Lung (tissue), 17 donors: ENCODE measurements at places on chromosomes 3 and 15. TPM values are rescaled to one million over a fixed set of nuclear protein-coding genes. Genes with fewer than 3 reads are reported as not detected.

Gene INSYN1
- 5.6 TPM for total RNA-seq

Gene RPP14
- 14.2 TPM for total RNA-seq

- peaks cover 41% of the 10 kb centered on the region for H3K36me3 ChIP-seq
- H3K27ac ChIP-seq = no peak overlapping the region
- no peaks in the 10 kb centered on the region for H3K4me1 ChIP-seq
- no peak overlapping the region for H3K4me3 ChIP-seq
- DNase-seq = no peak
- H3K27me3 ChIP-seq = no peaks in the 10 kb centered on the region
Observed at GRCh38 chr3:15051531-15051930, 13.6 kb downstream of the MRPS25 start.

- no peak overlapping the region for H3K4me3 ChIP-seq
- H3K36me3 ChIP-seq = no peaks in the 10 kb centered on the region
- H3K4me1 ChIP-seq = no peaks in the 10 kb centered on the region
- H3K27me3 ChIP-seq = no peaks in the 10 kb centered on the region
- no peak overlapping the region for H3K27ac ChIP-seq
- DNase-seq = no peak
Observed at GRCh38 chr3:146557745-146558144, 13.3 kb upstream of the PLSCR1 start.

Gene TRIP4
- total RNA-seq = 22.6 TPM

DNA sequence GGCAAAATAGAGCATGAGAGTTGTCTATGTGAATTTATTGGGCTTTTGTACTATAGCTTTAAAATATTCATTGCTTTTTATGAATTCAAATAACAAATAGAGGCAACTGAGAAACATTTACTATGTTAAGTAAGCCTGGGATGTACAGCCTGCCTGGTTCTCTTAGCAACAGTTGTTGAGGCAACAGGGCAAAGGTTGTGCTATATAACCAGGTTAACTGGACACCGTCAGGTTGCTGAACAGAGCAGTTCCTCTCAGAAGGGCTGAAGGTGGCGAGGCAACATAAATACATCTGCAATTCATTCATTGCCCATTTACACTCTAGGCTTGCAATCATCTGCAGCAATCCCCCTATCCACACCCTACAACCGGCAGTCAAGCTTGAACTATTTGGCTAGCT lies 78.2 kb downstream of the GTF2E1 start:
- no peaks in the 10 kb centered on the region for H3K4me1 ChIP-seq
- H3K4me3 ChIP-seq = no peak overlapping the region
- H3K27ac ChIP-seq = no peak overlapping the region
- H3K27me3 ChIP-seq = no peaks in the 10 kb centered on the region
- DNase-seq = no peak
- no peaks in the 10 kb centered on the region for H3K36me3 ChIP-seq
